ENCODE measurements at places on chromosomes 12 and 14. TPM values are rescaled to one million over a fixed set of nuclear protein-coding genes. Genes with fewer than 3 reads are reported as not detected.

FLRT2 gene
- 9.1 TPM for total RNA-seq

ARHGAP9 gene
- 4.3 TPM for total RNA-seq

AGAP2 gene
- total RNA-seq = 1.4 TPM

STYK1 gene
- 0.54 TPM for total RNA-seq

TCL1A gene
- not detected for total RNA-seq

LRRC43 gene
- 1.9 TPM for total RNA-seq

DNA sequence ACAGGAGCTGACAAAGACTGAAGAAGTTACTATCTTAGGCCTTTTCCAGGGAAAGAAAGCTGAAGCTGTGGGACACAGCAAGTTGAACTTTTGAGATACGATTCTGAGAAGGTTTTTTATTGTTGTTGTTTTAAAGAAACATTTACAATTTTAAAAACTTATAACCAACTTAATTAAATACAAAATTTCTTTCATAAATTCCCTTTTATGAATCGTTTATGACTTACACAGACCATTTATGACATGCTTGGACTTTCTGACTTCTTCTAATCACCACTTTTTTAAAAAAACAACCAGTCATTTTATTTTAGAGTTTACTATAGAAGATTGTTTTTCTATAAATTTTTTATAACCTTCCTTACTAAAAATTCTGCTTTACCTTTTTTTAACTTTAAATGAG is 68.7 kb downstream of the DHRS2 start:
- H3K4me3 ChIP-seq = no peak overlapping the region
- no peaks in the 10 kb centered on the region for H3K36me3 ChIP-seq
- no peak for DNase-seq
- H3K27ac ChIP-seq = no peak overlapping the region
- H3K27me3 ChIP-seq = no peaks in the 10 kb centered on the region

DNA sequence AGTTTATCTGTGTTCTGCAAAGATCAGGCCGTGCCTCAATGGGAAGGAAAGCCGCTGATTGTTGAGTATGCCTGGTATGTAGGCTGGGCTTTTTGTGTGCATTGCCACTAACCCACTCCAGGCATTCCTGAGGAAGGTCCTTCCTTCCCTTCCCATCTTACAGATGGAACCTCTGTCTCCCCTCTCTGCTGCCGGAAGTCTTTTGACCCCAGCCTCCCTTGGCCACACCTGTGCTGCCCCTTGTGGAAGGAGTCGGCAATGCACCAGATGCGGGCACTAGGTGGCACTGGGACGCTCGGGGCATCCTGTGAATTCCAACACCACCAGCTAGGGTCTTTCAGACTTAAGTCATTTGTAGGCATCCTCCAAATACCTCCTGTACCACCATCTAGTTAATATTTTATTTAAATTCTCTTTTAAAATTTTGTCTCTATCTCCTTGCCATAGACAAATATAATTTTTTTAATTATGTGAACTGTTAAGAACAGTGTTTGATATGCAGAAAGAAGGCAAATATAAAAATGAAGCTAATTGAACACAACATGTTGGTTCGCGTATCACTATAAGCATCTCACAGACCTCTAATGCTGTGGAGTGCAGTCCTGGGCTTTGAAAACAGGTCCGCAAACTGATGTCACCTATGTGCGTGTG is 99.6 kb downstream of the RIN3 start:
- H3K4me1 ChIP-seq = no peaks in the 10 kb centered on the region
- no peaks in the 10 kb centered on the region for H3K36me3 ChIP-seq
- H3K27ac ChIP-seq = no peak overlapping the region

DNA sequence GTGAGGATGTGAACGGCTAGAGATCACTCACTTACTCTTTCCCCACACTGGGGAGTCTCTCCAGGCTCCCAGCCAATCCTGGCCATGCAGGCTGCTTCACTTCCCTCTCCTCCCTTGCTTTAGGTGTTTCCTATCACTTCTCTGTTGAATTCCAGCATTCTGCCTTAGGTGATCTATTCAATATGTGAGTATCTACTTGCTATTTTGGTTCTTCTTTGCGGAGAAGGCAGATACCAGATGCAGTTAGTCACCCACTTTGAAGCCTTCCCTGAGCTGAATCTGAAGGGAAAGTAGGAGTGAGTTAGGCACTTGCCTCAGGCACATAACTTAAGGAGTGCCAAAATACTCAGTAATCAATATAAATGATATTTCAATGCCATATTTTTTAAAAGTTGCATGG is 36.0 kb upstream of the FAR2 start:
- no peak overlapping the region for H3K4me3 ChIP-seq
- no peaks in the 10 kb centered on the region for H3K27me3 ChIP-seq
- no peaks in the 10 kb centered on the region for H3K4me1 ChIP-seq
- no peak for DNase-seq
- H3K27ac ChIP-seq = no peak overlapping the region

DNA sequence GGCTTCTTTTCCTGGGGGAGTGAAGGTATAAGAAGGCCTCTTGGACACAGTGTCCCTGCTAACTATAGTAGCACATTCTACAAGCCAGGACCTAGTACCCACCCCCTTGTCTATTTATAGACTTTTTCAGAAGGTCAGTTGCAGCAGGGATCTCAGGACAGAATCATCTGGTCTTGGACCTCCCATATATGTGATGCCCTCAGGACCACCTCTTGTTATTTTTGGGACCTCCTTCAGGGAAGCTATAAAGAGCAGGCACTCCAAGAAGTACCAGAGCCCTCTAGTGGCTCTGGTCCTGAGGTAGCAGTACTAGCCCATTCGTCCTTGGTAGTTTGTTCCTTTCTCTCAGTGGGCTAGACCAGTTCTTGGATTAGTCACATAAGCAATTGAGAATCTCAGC is 4.3 kb downstream of the COQ10A start:
- peak overlapping the region; percentile 51 for H3K27ac ChIP-seq
- no peak for DNase-seq
- H3K27me3 ChIP-seq = no peaks in the 10 kb centered on the region
- no peak overlapping the region for H3K4me3 ChIP-seq
- peaks cover 41% of the 10 kb centered on the region for H3K36me3 ChIP-seq

DNA sequence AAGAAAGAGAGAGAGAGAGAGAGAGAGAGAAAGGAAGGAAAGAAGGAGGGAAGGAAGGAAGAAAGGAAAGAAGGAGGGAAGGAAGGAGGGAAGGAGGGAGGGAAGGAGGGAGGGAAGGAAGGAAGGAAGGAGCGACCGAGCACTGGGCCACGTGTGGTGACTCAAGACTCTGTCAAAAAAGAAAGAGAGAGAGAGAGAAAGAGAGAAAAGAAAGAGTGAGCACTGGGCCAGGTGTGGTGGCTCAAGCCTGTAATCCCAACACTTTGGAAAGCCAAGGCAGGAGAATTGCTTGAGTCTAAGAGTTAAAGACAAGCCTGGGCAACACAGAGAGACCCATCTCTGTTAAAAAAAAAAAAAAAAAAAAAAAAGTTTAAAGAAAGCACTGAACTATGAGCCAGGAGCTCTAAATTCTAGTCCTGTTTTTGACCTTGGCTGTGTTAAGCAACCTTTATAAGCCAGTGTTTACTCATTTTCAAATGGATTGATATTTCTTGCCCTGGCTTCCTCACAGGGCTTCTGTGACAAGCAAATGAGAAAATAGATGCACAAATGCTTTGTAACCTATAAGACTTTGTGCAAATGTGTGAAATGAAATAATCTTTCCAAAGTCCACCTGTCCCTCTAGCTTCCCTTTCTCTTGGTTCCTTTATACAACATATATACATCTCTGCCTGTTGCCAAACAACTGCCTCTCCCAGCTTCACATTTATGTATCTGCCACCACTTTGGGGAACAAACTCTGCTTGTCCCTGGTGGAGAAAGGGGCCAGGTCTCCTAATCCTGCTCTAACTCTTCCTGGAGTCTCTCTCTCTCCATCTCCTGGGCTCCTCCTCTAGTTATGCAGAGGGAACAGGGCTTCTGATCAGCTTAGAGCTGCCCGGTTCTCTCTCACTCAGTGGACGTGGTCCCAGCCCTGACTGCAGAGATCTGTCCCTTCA is 16.1 kb upstream of the PLEKHG6 start:
- peaks cover 19% of the 10 kb centered on the region for H3K4me1 ChIP-seq
- H3K36me3 ChIP-seq = no peaks in the 10 kb centered on the region
- H3K27me3 ChIP-seq = no peaks in the 10 kb centered on the region
- H3K27ac ChIP-seq = no peak overlapping the region
- no peak overlapping the region for H3K4me3 ChIP-seq

DNA sequence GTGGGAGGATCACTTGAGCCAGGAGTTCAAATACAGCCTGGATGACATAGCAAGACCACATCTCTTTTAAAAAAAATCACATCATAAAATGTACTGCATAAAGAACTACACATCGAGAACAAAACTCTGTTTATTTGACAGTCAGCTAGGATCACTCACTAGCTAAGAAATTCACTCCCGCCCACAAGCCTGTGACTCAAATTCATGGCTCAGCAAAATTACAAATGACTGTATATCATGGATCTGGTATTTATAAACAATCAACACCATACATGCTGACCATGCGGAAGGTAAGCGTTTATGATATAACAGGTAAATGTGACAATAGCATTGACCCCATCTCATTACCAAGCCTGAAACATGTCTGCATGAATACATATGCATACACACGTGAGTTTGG is 206.5 kb downstream of the EFCAB11 start:
- no peaks in the 10 kb centered on the region for H3K27me3 ChIP-seq
- no peak overlapping the region for H3K27ac ChIP-seq
- no peak for DNase-seq
- H3K4me3 ChIP-seq = no peak overlapping the region
- H3K4me1 ChIP-seq = no peaks in the 10 kb centered on the region

DNA sequence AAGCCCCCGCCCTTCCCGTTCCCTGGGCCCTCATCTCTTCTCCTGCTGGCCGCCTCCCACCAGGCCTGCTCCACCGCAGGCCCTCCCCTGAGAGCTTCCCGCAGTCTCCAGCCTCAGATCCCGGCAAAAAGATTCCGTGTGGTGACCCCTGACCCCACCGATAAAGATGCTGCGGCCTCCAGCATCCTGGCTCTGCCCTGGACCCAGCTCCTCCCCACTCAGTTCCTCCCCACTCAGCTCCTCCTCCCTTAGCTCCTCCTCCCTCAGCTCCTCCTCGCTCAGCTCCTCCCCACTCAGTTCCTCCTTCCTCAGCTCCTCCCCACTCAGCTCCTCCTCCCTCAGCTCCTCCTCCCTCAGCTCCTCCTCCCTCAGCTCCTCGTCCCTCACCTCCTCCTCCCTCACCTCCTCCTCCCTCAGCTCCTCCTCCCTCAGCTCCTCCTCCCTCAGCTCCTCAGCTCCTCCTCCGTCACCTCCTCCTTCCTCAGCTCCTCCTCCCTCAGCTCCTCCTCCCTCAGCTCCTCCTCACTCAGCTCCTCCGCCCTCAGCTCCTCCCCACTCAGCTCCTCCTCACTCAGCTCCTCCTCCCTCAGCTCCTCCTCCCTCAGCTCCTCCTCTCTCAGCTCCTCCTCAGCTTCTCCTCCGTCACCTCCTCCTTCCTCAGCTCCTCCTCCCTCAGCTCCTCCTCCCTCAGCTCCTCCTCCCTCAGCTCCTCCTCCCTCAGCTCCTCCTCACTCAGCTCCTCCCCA is 17.0 kb downstream of the NOC4L start:
- H3K36me3 ChIP-seq = no peaks in the 10 kb centered on the region
- H3K27ac ChIP-seq = no peak overlapping the region
- peaks cover 4% of the 10 kb centered on the region for H3K4me1 ChIP-seq
- peaks cover 10% of the 10 kb centered on the region for H3K27me3 ChIP-seq
- DNase-seq = no peak

DNA sequence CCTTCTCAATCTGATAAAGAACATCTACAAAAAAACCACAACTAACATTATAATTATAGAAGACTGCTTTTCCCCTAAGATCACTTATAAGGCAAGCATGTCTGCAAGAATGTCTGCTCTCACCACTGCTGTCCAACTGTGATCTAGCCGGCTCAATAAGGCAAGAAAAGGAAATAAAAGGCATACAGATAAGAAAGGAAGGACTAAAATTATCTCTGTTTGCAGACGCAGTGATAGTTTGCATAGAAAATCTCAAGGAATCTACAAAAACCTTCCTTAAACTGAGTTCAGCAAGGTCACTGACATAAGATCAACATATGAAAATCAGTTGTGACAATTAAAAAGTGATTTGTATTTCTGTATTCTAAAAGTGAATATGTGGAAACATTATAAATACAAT is 138.0 kb upstream of the EGLN3 start:
- no peaks in the 10 kb centered on the region for H3K36me3 ChIP-seq
- no peak overlapping the region for H3K4me3 ChIP-seq
- no peaks in the 10 kb centered on the region for H3K27me3 ChIP-seq

- no peak overlapping the region for H3K27ac ChIP-seq
- H3K36me3 ChIP-seq = no peaks in the 10 kb centered on the region
Observed at GRCh38 chr14:73810478-73811163, 41.0 kb upstream of the PTGR2 start.

GRCh38 chr14:91737619-91738018 is 5.7 kb upstream of the CATSPERB start:
- no peaks in the 10 kb centered on the region for H3K27me3 ChIP-seq
- no peaks in the 10 kb centered on the region for H3K36me3 ChIP-seq
- no peak for DNase-seq

GRCh38 chr12:30135776-30136175 is 352.0 kb upstream of the TMTC1 start:
- no peaks in the 10 kb centered on the region for H3K27me3 ChIP-seq
- no peaks in the 10 kb centered on the region for H3K36me3 ChIP-seq
- no peaks in the 10 kb centered on the region for H3K4me1 ChIP-seq
- no peak for DNase-seq

DNA sequence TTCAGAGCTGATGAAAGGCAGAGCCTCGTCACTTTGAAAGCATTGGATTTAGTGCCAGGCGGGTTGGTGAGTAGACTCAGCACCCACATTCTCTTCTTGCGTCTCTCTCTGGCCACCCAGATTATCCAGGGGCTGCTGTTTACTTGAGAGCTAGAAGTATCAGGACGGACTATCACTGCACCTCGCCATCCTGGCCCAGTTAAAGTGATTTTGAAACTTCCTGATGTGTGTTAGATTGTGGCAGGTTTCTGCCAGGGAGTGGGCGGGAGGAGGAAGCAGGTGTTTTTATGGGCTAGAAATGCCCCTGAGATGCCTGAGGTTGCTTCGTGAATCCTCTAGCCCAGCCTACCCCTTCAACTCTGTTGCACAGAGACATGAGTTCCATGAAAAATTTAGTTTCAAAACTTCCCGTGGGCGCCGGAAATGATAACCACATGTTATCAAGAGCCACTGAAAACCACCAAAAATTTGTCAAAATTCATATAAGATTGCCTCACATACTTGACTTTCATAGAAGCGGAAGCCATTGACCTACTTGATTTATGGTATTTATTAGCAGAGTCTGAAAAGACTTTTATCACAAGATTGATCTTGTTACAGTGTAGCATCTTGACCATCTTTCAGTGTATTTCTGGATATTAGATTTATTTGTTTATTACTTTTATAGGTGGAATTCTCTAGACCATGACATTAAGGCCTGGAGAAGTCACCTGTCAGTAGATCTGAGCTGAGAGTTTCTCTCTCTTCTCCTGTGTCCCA is 466.0 kb downstream of the RAD51B start:
- H3K4me1 ChIP-seq = peaks cover 11% of the 10 kb centered on the region
- no peaks in the 10 kb centered on the region for H3K36me3 ChIP-seq
- H3K4me3 ChIP-seq = no peak overlapping the region
- DNase-seq = no peak
- H3K27ac ChIP-seq = peak overlapping the region; percentile 52
- H3K27me3 ChIP-seq = no peaks in the 10 kb centered on the region

All from sigmoid colon (tissue), 7 donors.